ENCODE measurements at places on chromosomes 2 and 18.

- no peak for DNase-seq
Observed at GRCh38 chr2:100628506-100628905, 65.7 kb downstream of the PDCL3 start.

DNA sequence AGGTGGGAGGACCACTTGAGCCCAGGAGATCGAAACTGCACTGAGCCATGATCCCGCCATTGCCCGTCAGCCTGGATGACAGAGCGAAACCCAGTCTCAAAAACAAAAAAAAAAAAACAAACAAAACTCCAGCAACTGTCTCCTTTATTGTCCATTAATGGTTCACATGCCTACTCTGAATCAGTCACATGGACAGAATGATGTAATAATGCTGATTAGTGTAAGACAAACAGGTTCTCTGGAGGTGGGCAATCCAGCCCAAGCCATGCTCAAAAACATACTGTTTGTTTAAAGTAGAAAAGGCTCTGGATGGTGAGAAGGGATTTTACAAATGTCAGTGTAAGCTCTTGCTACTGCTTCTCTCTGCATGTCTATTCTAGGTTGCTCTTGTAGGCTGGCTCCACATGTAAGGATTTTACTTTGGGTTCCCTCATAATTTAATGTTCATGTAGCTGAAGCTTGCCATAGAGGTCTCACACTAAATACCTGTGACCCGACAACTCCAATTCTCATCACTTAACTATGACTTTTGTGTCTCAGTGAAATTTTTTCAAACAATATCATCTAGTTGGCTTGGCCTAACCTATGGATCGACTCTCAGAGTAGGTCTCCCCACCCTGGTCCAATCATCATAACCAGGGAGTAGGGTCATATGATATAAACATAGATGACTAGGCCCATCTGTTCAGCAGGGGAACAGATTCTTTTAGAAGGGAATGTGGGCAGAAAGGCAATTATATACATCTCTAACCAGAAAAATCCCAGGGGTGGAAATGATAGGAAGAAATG, 83.9 kb upstream of the SLC39A10 start:
- DNase-seq, result no peak

DNA sequence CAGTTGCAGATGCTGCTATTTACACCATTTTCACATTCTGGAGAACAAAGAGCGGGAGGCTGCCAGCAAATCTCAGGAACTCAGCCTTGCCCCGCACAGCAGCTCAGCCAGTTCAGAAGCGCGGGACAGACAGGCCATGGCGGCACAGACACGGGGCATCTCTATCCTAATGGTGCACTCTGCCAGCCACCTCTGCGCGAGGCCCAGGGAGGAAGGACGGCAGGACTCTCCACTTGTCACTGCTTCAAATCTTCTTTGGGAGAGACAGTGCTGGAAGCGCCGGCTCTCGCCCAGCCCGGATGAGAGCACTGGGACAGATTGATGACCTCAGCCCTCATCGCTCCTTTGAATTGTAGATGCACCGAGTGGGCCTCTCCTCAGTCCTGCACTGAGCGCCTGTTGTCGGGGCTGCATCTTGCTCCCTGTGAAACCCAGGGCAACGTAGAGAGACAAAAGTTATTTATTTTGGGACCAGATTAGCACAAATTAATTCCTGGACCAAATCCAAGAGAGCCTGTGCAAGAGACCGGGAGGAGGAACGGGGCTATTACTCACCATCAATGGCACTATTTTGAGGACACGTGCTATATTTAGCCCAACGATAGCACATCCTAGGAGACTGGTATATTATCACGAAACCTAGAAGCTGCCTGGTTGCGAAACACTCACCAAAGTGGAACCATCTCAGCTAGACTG, 211.4 kb upstream of the SMIM21 start:
- no peak for DNase-seq

- no peak for DNase-seq
Observed at GRCh38 chr2:160376576-160376975, 117.0 kb downstream of the RBMS1 start.

DNA sequence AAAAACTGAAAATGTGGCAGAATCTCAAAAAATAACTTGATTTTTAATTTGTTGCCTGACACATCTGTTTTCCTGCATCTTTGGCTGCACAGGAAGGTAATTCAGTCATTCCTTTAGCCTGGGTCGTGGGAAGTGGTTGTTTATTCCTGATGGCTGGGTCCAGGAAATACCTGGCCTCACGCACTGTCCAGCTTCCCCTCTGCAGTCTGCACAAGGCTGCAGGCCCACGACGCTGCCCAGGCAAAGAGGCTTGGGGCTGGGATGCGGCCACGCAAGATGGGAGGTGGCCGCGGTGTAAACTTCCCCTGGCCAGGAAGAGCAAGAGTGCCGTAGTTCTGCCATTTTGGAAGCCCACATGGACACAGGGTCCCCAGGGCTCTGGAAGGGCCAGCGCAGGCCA, 28.2 kb downstream of the TSHZ1 start:
- DNase-seq, result no peak

- DNase-seq, result no peak
Observed at GRCh38 chr2:238133499-238134392, 4.7 kb upstream of the KLHL30 start.

GRCh38 chr2:65024149-65024829, 31.9 kb upstream of the CEP68 start:
- no peak for DNase-seq
